ENCODE measurements at places on chromosomes 2 and 18.

DNA sequence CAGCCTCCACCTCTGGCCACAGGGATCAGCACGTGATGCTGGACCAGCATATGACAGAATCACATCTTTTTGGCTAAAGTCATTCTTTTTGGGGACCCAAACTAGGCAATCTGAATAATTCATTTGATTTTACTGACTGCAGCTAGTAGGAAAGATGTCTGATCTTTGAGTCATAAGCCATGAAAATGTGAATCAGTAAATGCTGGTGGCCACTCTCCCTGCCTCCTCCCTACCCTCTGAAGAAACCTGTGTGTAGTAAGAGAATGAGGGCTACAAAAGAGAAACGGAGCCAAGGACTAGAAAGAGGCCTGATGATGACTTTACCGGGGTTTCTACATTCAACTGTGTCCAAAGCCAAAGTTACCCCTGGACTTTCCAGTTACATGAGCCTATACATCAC lies 10.1 kb upstream of the LRPPRC start:
- no peak for DNase-seq

DNA sequence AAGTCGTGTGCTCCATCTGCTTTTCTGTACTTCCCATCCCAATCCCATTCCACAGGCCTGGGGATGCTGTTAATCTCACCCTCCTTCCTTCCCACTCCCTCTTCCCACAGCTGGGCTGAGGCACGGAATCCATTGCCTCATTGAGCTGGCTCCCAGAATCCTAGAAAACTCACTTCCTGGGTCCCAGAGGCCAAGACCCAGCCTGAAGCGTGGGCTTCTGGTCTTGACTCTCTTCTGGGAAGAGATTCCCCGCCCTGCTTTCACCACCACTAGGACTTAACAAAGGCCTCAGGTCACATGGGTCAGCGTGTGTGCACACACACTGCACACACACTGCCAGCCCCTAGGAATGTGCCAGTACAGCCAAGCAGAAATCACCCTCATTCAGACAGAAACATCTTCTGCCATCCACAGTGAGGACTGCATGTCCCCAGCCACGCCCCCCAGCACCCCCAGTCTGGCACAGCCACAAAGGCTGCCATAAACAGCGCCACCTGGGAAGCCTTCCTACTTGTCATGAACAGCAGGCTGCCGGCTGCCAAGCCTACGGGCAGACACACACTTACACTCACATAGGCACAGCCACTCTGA lies 165.8 kb downstream of the TNS1 start:
- no peak for DNase-seq

- DNase-seq: no peak
These were observed 392.2 kb upstream of the CRIM1 start for GRCh38 chr2:35963357-35963756.

- no peak for DNase-seq
These were observed 480.9 kb downstream of the FBXO15 start for GRCh38 chr18:73666772-73667171.

GRCh38 chr2:118049816-118050140 lies 35.9 kb upstream of the CCDC93 start:
- DNase-seq: no peak

- DNase-seq: no peak
These were observed 32.7 kb upstream of the C1GALT1C1L start for GRCh38 chr2:43708891-43709290.

- DNase-seq: no peak
These were observed 120.4 kb upstream of the DNAJC10 start for GRCh38 chr2:182595650-182596049.

DNA sequence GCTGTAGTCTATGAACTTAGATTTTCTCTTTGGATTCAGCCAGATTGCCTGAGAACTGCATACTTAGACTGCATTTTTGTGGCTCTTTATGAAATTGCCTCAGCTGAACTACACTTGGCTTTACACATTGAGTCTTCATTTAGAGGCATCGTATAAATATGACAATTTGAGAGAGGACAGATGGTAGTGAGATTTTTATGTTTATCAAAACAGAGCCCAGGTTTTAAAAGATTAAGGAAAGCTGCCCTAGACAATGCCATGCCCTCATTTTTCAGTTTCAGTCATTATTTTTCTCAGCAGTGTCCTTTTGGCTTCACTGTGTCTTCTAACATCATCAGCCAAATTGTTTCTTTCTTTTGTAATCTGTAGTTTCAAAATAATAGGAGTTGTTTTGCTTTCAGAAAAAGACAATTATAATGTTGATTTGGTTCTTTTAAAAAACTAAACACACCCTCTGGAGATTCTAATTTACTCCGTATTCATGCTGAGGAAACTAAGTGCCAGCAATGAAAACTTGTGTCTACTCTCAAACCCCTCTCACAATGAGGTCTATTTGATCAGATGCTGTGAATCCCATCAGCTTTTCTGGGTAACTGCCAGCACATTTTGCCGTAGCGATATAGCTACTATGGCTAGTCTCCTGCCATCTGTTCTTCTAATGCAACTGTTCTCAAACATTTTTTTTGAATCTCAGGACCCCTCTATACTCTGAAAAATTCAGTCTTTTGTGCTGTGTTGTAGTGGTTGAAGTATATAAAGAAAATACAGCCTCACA lies 46.2 kb downstream of the TWSG1 start:
- no peak for DNase-seq

DNA sequence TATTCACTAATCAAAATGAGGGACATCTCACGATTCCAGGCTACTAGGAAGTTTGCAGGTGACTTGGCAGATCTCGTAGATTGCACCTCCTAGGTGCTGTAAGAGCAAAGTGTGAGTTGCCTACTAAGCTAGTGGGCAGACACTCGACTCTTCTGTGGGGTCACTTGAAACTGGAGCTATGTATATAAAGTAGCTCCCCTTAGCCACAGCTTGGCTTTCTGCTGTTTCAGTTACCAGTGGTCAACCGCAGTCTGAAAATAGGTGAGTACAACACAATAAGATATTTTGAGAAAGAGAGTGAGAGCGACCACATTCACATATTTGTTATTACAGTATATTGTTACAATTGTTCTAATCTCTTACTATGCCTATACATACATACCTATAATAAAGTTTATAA lies 23.3 kb downstream of the CTAGE1 start:
- DNase-seq: no peak

- no peak for DNase-seq
These were observed 119.9 kb downstream of the HNMT start for GRCh38 chr2:138084206-138084605.

DNA sequence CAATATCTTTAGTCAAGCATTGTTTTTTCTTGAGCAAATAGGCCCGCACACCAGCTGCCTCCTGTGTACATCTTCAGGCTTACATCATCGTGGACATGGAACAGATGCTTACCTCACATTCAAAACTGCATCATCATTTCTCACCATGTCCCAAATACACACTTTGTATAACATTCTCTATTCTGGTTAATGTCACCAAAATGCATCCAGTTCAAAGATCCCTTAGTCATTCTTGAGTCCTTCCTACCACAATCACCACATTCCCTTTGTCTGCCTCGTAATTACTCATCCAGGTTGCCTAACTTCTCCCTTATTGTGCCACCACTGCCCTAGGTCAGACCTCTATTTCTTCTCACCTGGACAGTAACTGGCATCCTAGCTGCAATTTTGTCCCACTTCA lies 373.7 kb upstream of the GALNT5 start:
- no peak for DNase-seq

Data from 8988T (cell line).